Stimulated activated CD4-positive, alpha-beta T cell treated with anti-CD3 and anti-CD28 coated beads, Interleukin-12 subunit alpha, Interleukin-12 subunit beta, amount 100 ng/mL, for 24 hours (primary cell): ENCODE measurements at places on chromosomes 11 and 22.

GRCh38 chr11:114132944-114133394 is 73.5 kb downstream of the ZBTB16 start:
- no peak for DNase-seq

DNA sequence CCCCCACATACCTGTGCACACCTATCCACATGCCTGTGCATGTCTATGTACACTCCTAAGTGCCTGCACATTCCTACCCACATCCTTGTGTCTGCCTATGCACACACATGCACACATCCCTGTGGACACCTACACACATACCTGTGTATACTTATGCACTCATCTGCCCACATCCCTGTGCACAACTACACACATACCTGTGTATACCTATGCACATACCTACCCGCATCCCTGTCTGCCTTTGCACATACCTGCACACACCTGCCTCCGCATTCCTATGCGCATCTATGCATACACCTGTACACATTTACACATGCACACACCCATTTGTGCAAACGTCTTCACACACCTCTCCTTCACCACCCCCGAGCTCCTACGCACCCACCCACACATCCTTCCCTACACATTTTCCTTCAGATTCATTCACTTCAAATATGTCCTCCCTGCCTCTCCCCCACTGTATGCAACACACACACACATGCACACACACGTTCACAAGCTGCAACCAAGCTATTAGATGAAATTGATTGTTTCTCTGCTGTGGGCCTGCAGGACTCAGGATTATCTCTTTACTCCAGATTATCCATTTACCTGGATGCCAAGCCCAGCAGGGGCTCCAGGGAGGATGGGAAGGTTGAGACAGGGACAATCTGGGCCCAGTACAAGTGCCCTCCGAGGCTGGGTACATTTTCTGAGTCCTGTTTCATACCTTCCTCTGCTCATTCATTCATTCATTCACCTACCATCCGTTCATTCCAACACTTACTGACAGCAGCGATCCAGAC is 53.2 kb downstream of the TSPAN18 start:
- DNase-seq = no peak

- DNase-seq = no peak
Measured at GRCh38 chr11:116927163-116927974, 89.9 kb upstream of the APOA1 start.

DNA sequence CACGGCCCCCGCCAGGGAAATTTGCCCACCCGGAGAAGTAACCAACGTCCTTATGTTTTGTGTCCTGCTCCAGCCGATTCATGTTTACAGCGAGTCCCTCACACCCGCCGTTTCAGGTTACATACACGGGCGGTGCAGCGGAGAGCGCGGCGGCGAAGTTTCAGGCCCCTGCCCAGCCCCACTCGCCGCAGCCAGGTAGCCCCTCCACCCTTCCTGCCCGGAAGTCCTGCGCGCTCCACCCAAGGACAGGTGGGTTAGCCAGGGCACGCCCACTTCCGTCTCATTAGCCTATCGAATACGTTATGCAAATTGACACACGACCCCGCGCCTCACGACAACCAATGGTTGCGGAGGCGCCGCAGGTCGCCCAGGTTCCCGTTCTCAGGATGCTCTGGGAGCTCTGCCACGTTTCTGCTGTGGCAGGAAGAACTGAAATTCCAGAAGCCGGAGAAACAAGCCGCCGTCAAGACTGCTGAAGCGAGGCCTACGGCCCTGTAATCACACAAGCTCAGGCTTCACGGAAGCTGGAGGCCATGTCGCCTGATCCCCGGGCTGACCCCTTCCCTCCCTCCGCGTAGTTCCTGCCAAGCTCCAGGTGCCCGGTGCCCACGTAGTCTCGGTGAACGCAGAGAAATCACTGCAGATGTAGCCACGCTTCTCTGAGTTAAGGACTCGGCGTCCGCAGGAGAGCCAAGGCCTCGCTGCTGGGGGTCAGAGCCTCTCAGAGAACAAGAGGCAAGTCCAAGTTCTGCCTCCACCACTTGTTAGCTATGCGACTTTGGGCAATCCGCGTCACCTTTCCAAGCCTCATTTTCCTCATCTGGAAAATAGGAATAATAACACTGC is 22.4 kb upstream of the MYH9 start:
- peak; percentile 54 for DNase-seq
